Cardiac septum (tissue), 1 donor: ENCODE measurements at places on chromosomes 6 and 20. TPM values are rescaled to one million over a fixed set of nuclear protein-coding genes. Genes with fewer than 3 reads are reported as not detected.

GRCh38 chr20:64090165-64090564 lies 6.0 kb upstream of the LKAAEAR1 start:
- DNase-seq: no peak

- DNase-seq: no peak
Measured at GRCh38 chr6:125203395-125203794, 49.8 kb downstream of the TPD52L1 start.

Gene RAET1E
- total RNA-seq: not detected

GRCh38 chr20:52494244-52494643 lies 302.7 kb upstream of the ZFP64 start:
- DNase-seq: no peak

Gene PARD6B
- total RNA-seq: 3.7 TPM

Gene HLA-DRB5
- 14.0 TPM for total RNA-seq

- no peak for DNase-seq
Measured at GRCh38 chr6:52537001-52537753, 39.7 kb downstream of the TRAM2 start.

Gene RAD21L1
- total RNA-seq: not detected
